Cardiac muscle cell (in vitro differentiated cells and primary cell): ENCODE measurements at places on chromosomes 2 and 18.
A peak's percentile ranks its signal among the peaks of the same experiment; 100 is the strongest.

- H3K27me3 ChIP-seq, result no peaks in the 10 kb centered on the region
- DNase-seq, result no peak
- H3K27ac ChIP-seq, result no peak overlapping the region
- peaks cover 3% of the 10 kb centered on the region for H3K4me1 ChIP-seq
- H3K4me3 ChIP-seq, result no peak overlapping the region
Measured at GRCh38 chr18:35969676-35970075, 2.8 kb upstream of the RMP24 start.

- H3K36me3 ChIP-seq, result no peaks in the 10 kb centered on the region
- no peaks in the 10 kb centered on the region for H3K4me1 ChIP-seq
- no peak overlapping the region for H3K27ac ChIP-seq
- no peak for DNase-seq
Measured at GRCh38 chr18:22066083-22066485, 103.3 kb upstream of the GATA6 start.

- no peak overlapping the region for H3K4me3 ChIP-seq
- H3K27ac ChIP-seq, result no peak overlapping the region
- H3K27me3 ChIP-seq, result no peaks in the 10 kb centered on the region
- no peaks in the 10 kb centered on the region for H3K36me3 ChIP-seq
- DNase-seq, result no peak
Measured at GRCh38 chr2:26485099-26485498, 7.2 kb upstream of the OTOF start.

DNA sequence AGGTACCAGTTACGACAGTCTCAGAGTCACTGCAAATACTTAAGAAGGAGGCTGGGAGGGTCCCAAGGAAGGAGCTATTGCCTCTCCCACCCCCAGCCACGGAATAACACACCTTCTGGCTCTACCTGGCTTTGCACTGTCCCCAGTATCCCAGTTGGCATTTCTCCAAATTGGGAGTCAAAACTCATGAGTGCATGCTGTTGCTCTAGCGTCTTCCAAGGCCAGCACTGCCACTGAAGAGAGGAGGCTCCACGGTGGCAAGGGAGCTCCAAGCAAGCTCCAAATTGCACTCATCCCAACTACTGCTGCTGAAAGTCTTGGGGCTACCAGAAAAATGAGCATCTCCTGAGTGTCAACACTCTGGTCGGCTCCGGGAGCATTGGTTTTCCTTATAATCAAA is 1.6 kb downstream of the SCTR start:
- no peak overlapping the region for H3K4me3 ChIP-seq
- no peak overlapping the region for H3K27ac ChIP-seq
- DNase-seq, result no peak
- H3K4me1 ChIP-seq, result no peaks in the 10 kb centered on the region
- peaks cover 58% of the 10 kb centered on the region for H3K27me3 ChIP-seq

DNA sequence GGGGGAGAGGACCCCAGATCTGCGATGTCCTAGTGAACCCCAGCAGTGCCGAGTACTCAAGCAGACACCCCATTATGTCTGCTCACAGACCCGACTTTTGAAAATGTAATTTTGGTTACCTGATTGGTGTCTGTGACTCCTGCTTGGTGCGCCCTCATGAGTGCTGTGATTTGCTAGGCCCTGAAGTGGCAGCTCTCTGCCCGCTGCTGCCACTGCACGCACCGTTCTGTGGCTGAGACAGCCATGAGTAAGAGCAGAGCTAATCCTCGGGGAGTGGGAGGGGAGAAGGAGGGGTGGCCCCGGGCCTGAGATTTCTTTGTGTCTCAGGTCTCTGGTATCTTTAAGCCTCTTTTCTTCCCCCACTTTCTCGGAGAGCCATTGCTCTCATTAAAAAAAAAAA is 18.2 kb downstream of the FHOD3 start:
- peak; percentile 57 for DNase-seq
- no peaks in the 10 kb centered on the region for H3K36me3 ChIP-seq
- no peaks in the 10 kb centered on the region for H3K27me3 ChIP-seq
- H3K4me3 ChIP-seq, result no peak overlapping the region
- peak overlapping the region; percentile 61 for H3K27ac ChIP-seq

DNA sequence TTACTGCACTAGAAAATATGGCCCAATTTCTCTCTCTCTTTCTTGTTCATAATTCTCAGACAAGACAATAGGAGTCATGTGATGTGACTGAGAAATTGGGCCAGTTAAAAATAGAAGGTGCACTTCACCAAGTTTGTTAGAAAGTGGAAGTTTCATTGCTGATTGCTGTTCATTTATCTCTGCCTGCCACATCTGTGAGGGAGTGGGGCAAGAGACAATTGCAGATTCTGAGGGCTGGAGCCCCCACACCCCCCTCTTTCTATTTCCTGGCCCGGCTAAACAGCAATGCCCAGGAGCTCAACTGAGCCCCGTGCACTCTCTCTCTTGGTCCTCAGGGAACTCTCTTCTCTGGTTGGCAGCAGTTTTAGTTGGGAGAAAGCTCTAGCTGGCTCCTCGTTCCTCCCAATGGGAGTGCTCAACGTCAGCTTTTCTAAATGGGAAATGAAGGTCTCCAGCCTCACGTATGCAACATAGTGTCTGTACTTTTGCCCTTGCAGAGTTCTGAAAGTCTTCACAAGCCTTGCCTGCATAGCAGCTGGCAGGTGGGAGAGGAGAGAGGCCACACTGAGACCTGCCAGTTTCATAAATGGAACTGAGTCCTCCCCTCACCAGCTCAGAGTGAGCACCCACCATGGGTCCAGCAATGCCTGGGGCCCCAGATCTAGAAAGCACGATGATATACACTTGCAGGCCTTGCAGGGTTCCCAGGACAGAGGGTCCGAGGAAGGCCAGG is 115.7 kb downstream of the MYCN start:
- H3K4me1 ChIP-seq, result peaks cover 11% of the 10 kb centered on the region
- H3K4me3 ChIP-seq, result no peak overlapping the region
- H3K36me3 ChIP-seq, result no peaks in the 10 kb centered on the region
- no peak for DNase-seq
- no peak overlapping the region for H3K27ac ChIP-seq

GRCh38 chr2:71747559-71747958 is 294.2 kb downstream of the DYSF start:
- no peaks in the 10 kb centered on the region for H3K4me1 ChIP-seq
- no peak overlapping the region for H3K4me3 ChIP-seq
- H3K36me3 ChIP-seq, result no peaks in the 10 kb centered on the region
- no peak for DNase-seq

DNA sequence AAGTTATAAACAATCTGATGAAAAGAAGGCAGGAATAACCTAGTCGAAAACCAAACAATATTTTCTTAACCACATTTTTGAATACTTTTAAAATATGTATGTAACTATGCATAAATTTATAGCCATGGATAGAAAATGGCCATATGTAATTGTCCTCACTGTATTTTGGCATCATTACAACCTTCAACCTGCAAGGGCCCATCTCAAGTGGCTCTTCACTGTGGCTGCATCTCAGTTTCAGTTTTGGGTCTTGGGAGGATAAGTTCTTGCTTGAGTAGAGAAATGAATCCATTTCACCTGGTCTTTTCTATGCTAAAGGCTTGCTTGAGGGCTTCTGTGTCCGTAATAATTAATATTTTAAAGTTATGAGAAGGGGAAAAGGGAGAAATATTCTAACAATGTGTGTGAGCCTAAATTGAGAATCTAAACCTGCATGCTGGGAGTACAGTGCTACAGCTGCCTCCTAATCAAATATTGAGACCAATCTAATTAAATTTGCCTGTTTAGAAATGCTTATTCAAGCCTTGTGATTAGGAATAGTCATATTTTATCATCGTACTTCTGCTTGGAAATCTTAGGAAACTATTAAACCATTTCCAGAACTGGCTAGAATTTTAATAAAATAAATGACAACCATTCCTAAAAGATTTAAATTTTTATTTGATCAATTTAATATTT is 92.5 kb downstream of the EML4 start:
- H3K4me3 ChIP-seq, result no peak overlapping the region
- H3K27me3 ChIP-seq, result no peaks in the 10 kb centered on the region
- no peak overlapping the region for H3K27ac ChIP-seq
- no peak for DNase-seq

DNA sequence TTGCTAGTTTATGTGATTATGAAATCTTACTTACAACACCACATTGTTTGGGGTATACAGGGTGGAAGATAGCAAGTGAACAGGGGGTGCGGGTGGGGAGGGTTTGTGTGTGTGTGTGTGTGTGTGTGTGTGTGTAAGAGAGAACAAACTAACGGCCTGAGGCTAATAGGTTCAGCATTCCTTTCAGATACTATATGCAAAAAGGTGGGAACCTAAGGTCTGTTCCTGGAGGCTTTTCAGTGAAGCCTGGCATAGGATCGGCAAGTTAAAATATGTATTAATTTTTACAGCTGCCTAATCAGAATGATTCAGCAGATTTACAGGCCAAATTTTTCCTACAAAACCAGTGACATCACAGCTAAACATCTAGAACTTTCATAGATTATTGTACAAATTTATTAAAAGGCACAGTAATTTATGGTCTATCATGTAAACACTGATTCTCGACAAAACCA is 7.6 kb upstream of the SPDYA start:
- no peak overlapping the region for H3K27ac ChIP-seq
- H3K27me3 ChIP-seq, result no peaks in the 10 kb centered on the region
- no peak overlapping the region for H3K4me3 ChIP-seq
- DNase-seq, result peak; percentile 42

DNA sequence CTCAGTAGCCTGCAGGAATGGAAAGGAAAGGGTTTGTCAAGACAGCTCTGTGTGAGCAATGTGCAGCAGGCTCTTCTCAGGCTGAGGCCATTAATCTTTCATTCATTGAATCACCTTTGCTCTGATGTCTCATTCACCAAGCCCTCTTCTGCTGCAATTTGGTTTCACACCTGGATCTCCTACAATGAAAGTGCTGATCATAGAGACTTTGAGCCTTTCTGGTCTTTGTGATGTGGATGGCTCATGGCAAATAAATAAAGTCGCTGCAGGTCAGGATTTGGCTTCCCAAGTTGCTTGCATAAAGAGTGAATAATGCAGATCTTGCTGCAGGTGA is 95.8 kb upstream of the SPRED2 start:
- H3K36me3 ChIP-seq, result no peaks in the 10 kb centered on the region
- H3K4me1 ChIP-seq, result no peaks in the 10 kb centered on the region
- DNase-seq, result no peak
- H3K27ac ChIP-seq, result no peak overlapping the region
- no peaks in the 10 kb centered on the region for H3K27me3 ChIP-seq

GRCh38 chr18:63140997-63141777 is 178.4 kb downstream of the BCL2 start:
- H3K4me3 ChIP-seq, result no peak overlapping the region
- no peaks in the 10 kb centered on the region for H3K36me3 ChIP-seq
- H3K4me1 ChIP-seq, result peaks cover 9% of the 10 kb centered on the region
- no peak for DNase-seq
- no peaks in the 10 kb centered on the region for H3K27me3 ChIP-seq

- no peak overlapping the region for H3K4me3 ChIP-seq
- H3K27ac ChIP-seq, result no peak overlapping the region
- DNase-seq, result no peak
- no peaks in the 10 kb centered on the region for H3K4me1 ChIP-seq
Measured at GRCh38 chr2:157059036-157059435, 198.5 kb upstream of the GALNT5 start.

- H3K27me3 ChIP-seq, result peaks cover 96% of the 10 kb centered on the region
- no peaks in the 10 kb centered on the region for H3K36me3 ChIP-seq
- DNase-seq, result peak; percentile 83
- peaks cover 5% of the 10 kb centered on the region for H3K4me1 ChIP-seq
Measured at GRCh38 chr2:170715062-170715931, at the start of gene SP5. SP5 (plus strand) TSS chr2:170715337; CDS start chr2:170715513, 176 bp downstream.

- DNase-seq, result peak; percentile 97
- H3K27ac ChIP-seq, result no peak overlapping the region
- H3K36me3 ChIP-seq, result no peaks in the 10 kb centered on the region
- no peaks in the 10 kb centered on the region for H3K27me3 ChIP-seq
- H3K4me1 ChIP-seq, result peaks cover 26% of the 10 kb centered on the region
- no peak overlapping the region for H3K4me3 ChIP-seq
Measured at GRCh38 chr2:41966431-41966893, 81.4 kb upstream of the PKDCC start.

DNA sequence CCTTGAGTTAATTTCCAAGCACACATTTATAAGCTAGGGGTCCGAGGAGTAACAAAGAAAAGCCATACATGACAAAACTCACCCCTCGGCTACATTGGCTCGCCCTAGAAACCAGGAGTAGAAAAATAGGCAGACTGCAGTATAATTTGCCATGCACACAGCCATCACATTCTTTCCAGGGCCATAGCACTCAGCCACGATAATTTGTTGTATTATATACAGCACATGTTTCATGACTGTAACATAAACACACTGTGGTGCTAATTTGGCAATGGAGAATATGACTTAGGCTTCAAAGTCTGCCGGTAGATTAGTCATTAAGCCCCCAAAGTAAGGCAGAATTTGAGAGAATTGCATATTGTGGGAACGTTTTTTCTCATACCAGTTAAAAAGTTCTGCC is 254.9 kb downstream of the ZNF521 start:
- H3K4me3 ChIP-seq, result no peak overlapping the region
- H3K27me3 ChIP-seq, result no peaks in the 10 kb centered on the region
- no peaks in the 10 kb centered on the region for H3K36me3 ChIP-seq
- no peak for DNase-seq
- no peak overlapping the region for H3K27ac ChIP-seq
- peaks cover 13% of the 10 kb centered on the region for H3K4me1 ChIP-seq

DNA sequence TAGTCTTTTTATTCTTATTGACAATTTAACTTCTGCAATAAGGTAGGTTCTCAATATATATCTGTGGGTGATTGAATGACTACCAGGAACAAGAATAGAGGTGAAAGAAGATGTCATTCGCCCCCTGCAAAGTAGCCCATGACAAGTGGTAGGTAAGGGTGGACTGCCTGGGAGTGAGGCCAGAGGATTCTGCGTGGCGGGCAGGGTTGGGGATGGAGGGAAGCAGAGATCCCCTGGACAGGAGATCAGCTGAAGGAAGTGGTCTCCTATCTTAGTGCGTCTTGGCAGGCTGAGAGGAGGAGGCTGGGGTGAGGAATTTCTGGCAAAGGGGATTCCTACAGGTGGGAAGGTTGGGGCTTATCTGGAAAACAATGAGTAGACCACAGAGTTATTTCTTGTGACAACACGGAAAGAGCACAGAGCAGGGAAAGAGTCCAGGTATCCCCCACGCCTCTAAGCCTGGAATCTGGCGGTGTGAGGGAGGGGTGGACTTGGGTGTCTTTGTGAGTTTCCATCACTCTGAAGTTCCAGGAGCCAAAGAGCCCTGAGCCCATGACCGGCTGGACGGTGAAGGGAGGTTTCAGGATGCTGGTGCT is 21.5 kb upstream of the MYCN start:
- H3K36me3 ChIP-seq, result no peaks in the 10 kb centered on the region
- no peak overlapping the region for H3K4me3 ChIP-seq
- H3K27ac ChIP-seq, result no peak overlapping the region
- DNase-seq, result no peak
- H3K4me1 ChIP-seq, result peaks cover 4% of the 10 kb centered on the region
